GM04503 (cell line): ENCODE measurements at places on chromosomes 16 and 17.

DNA sequence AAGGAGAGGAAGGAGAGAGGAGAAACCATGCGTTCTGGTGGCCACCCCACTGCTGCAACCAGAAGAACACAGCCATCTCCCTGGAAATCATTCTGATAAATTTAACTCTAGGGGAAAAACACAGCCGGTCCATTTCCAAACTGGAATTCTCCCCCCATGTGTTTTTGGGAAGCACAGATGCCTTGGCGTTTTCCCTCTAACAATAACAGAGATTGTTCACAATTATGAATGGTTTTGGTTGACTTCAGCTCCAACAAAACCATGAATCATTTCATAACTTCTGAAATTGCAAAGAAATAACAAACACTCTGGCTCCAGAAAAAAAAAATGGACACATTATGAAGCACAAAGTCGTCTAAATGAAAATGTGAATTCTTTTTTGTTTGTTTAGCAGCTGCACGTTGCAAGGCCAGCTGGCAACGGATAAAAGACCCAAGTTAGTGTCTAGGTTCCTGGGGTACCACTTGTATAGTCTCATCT lies 46.2 kb downstream of the GNAO1 start:
- no peak for DNase-seq

GRCh38 chr16:984736-985636 lies 3.4 kb downstream of the SOX8 start:
- no peak for DNase-seq

- no peak for DNase-seq
These were observed 11.4 kb downstream of the ACSF2 start for GRCh38 chr17:50437409-50437808.

DNA sequence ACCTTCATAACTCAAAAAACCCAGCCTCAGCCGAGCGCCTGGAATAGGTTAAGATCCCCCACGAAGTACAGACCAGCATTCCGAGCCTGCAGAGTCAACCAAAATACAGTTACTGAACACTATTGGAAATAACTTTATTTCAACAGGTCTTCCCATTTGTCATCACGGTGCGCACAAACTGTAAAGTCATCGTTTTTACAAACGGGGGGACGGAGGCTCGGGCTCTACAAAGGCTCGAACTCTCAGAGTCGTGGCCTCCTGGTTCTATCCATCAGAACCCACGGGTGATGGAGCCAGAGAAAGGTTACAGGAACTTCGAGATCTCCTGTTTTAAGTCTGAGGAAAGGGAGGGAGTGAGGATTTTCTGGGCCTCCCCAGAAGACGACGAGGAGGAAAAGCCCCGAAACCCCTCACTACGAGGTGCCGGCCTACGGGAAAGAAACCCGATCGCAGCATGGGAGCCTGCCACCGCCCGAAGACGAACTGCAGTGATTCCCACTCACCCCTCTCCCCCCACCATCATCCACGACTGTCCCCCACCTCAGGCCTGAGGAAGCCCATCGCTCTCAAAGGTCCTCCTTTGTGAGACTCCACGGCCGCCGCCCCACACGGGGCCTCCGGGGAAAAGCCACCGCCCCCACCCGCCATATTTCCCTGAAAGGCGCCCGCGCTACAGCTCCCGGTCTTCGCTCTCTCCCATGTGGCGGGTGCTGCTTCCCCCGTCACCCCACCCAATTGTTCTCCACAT lies 917 bp downstream of the YWHAE start:
- no peak for DNase-seq

- DNase-seq, result no peak
These were observed 200.5 kb upstream of the CHMP6 start for GRCh38 chr17:80790981-80791742.

GRCh38 chr17:28860363-28860808 lies 5.6 kb downstream of the ERAL1 start:
- DNase-seq, result no peak

- DNase-seq, result no peak
These were observed 223.5 kb downstream of the CCDC182 start for GRCh38 chr17:57521606-57522005.

GRCh38 chr17:2188971-2189630 lies 114.5 kb downstream of the SMG6 start:
- no peak for DNase-seq

DNA sequence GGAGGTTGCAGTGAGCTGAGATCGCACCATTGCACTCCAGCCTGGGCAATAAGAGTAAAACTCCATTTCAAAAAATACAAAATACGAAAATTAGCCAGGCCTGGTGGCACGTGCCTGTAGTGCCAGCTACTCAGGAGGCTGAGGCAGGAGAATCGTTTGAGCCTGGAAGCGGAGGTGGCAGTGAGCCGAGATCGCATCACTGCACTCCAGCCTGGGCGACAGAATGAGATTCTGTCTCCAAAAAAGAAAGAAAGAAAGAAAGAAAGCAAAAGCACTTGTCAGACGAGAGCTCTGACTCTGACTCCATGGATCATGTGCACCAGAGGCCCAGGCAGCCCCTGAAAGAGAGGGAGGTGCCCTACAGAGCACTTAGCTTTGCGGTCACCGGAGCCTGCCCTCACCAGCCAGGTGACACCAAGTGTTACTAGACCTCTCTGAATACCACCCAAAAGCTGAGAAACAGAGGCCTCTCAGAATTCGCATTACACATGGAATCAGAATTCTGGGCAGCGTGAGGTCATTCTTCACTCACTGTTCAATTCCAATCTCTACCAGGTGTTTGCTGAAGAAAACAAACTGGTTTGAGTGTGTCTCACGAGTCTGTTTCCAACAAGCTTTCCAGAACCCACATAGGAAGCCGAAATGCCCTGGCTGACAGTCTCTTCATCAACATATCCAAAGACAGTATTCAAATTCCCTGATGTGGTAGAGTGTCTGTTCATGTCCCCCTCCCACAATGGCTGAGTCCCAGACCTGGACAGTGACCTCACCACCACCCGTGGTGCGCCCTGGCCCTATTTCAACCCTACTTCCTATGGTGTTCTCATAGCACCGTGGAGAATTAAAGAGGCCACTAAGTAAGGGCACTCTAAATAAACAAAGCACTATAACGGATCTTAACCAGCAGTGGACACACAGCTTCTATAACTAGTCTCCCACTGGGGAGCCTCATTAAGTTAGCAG lies 1.5 kb downstream of the FLCN start:
- DNase-seq, result peak; percentile 11

- no peak for DNase-seq
These were observed 10.9 kb downstream of the RAD51C start for GRCh38 chr17:58703137-58703915.

DNA sequence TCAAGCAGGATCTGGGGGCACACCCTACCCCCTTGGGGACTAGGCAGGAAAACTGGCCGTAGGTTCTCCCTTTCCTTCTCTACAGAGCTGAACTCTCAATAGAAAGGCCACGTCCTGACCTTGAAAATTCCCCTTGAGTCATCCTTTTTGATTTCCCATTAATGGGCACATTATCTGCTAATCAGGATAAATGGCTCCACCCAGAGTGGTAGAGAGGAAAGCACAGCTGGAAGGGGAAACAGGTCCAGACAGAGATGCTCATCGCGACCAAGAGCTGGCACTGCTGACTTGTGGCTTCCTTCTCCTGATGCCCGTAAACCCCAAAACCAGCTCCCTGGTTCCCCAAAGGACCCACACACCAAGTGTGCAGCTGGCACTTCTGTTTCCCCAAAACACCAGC lies 206.5 kb upstream of the CDH5 start:
- no peak for DNase-seq

DNA sequence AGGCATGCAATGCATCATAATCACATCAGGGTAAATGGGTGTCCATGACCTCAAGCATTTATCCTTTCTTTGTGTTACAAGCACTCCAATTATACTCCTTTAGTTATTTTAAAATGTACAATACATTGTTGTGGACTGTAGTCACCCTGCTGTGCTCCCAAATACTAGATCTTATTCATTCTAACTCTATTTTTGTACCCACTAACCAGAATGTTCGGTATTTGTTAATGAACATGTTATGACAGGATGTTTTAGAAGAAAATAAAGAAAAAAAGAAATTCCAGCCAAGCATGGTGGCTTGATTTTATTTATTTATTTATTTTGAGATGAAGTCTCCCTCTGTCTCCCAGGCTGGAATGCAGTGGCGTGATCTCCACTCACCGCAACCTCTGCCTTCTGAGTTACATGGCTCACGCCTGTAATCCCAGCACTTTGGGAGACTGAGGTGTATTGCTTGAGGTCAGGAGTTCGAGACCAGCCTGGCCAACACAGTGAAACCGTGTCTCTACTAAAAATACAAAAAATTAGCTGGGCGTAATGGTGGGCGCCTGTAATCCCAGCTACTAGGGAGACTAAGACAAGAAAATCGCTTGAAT lies 1.8 kb upstream of the NDE1 start:
- no peak for DNase-seq

DNA sequence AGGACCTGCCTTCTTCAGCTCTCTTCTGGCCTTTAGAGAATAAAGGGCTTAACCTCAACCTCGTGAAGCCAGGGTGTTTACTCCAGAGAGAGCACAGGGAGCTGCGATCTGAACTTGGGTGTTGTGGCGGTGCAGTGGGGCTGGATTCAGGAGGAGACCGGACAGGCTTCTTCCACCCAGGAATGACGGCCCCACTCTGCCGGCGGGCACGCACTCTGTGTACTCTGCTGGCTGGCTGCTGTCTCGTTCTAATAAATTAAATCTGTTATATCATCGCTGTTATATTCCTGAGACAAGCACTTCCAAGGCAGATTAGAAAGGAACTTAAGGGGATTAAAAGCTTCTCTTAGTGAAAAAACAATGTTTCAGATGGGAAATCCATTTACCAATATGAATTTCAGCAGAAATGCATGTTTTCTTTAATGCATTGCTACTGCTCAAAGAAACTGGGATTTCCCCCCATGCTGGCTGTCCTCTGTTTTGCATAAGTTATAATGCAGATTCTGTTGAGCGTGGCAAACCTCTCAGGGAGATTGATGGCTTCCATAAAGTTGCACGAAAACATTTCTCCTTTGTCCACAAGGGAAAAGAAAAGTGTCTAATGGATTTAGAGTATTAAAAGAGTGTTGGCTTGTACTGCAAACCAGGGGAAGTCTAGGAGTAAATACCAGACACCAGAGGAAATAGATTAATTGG lies 168.6 kb upstream of the IRX3 start:
- DNase-seq, result no peak

- no peak for DNase-seq
These were observed 19.8 kb downstream of the HNF1B start for GRCh38 chr17:37725021-37725595.

GRCh38 chr17:69060822-69061221 lies at the start of gene ABCA9:
Gene ABCA9 (minus strand): TSS chr17:69060927. CDS start chr17:69051126, 9,801 bp downstream.
- DNase-seq, result peak; percentile 85
